Activated T-helper 2 cell treated with anti-CD3 and anti-CD28 coated beads, Interferon-gamma antibody, Interleukin-2, Interleukin-4, amounts not matched to agents 10 μg/mL and 5 μg/mL and 100 μg/mL, durations not matched to agents 14 hours and 24 hours and 36 hours (primary cell): ENCODE measurements at places on chromosomes 12 and 14. TPM values are rescaled to one million over a fixed set of nuclear protein-coding genes. Genes with fewer than 3 reads are reported as not detected.

GRCh38 chr12:76069339-76069738 lies 15.1 kb downstream of the NAP1L1 start:
- H3K4me1 ChIP-seq = peaks cover 37% of the 10 kb centered on the region
- H3K36me3 ChIP-seq = peaks cover 93% of the 10 kb centered on the region

DNA sequence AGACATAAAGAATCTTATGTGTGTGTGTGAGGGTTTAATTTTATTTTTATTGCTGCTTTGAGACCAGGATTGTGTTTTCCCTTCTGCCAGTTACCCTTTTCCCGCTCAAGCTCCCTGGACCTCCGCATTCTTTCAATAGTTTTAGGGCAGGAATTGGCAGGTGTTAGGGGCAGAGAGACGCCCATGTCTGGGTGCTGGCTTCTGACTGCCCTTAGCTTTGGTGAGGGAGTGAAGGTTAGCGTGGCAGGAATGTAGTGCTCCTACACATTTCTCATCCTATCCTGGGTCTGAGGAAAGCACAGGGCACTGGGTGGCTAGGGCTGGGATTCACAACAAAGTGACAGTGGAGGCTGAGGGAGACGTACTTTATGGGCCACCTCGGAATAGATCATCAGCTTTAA lies 428.1 kb downstream of the ZFP36L1 start:
- H3K27ac ChIP-seq = no peak overlapping the region
- DNase-seq = no peak
- H3K4me1 ChIP-seq = peaks cover 11% of the 10 kb centered on the region
- no peaks in the 10 kb centered on the region for H3K36me3 ChIP-seq
- no peaks in the 10 kb centered on the region for H3K27me3 ChIP-seq

- peaks cover 7% of the 10 kb centered on the region for H3K36me3 ChIP-seq
- peaks cover 86% of the 10 kb centered on the region for H3K4me1 ChIP-seq
- DNase-seq = peak; percentile 70
- H3K4me3 ChIP-seq = peak overlapping the region; percentile 97
These were observed 54.5 kb downstream of the VCPKMT start for GRCh38 chr14:50061664-50062437.

DNA sequence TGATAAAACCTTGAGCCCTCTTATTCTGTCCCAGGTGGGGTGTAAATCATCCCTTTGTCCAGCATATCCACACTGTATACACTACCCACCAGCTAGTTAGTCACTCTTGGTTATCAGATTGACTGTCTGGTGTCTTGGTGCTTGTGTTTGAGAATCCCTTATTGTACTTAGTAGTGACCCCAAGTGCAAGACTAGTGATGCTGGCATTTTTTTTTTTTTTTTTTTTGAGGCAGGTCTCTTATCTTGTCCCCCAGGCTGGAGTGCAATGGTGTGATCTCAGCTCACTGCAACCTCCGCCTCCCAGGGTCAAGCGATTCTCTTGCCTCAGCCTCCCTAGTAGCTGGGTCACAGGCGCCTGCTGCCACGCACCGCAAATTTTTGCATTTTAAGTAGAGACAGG lies 5.8 kb downstream of the VRK1 start:
- H3K27ac ChIP-seq = no peak overlapping the region
- no peak overlapping the region for H3K4me3 ChIP-seq
- no peaks in the 10 kb centered on the region for H3K27me3 ChIP-seq
- no peak for DNase-seq
- peaks cover 20% of the 10 kb centered on the region for H3K36me3 ChIP-seq

DNA sequence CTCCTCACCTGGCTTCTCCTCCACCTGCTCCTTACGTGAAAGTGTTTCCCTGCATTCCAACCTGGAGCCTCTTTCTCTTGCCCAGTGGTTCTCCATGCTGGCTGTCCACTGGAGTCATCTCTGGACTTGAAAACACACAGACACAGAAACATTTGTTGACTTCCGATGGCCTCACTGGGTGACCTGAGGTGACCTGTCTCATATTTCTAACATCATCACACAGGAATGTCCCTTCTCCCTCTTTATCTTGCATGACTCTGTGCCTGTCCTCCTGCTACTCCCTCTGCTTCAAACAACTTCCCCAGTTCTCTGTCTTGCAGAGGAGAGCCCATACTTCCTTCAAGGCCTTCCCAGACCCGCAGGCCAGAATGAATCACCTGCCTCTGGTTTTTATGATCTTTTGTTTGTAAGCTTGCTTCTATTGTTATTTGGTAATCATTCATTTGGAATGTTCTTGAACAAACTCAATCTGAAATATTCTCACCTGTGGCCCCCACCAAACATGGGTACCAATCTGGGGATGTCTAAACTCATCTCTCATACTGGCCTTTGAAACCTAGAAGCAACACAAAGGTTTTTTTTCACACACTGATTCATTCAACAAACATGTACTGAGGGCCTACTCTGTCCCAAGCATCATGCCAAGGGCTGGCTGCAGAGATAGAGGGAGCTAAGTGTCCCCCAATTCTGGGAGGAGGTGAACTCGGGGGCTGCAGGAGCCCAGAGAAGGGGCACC lies 9.7 kb upstream of the RIN3 start:
- DNase-seq = no peak
- H3K27me3 ChIP-seq = peaks cover 34% of the 10 kb centered on the region
- no peak overlapping the region for H3K4me3 ChIP-seq
- no peaks in the 10 kb centered on the region for H3K36me3 ChIP-seq
- no peak overlapping the region for H3K27ac ChIP-seq

DNA sequence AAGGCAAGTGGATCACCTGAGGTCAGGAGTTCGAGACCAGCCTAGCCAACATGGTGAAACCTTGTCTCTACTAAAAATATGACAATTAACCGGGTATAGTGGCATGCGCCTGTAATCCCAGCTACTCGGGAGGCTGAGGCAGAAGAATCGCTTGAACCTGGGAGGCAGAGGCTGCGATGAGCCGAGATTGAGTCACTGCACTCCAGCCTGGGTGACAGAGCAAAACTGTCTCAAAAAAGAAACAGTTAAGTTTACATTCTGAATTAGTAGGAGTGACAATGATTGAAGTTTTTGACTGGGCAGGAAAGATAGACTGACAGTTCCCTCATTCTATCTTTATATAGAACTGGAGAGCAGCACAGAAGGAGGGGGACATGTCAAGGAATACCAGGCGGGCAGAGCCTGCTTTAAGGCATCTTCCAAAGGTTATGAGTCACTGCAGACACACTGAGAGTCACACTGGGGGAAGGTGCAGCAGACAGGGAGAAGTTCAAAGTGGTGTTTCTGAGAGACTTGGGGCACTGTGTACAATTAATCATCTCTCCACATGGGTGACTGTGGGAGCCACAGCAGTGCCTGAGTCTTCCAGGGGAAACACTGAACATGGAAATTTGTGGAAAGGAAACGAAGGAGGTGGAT lies 42.8 kb upstream of the RNASE3 start:
- no peaks in the 10 kb centered on the region for H3K36me3 ChIP-seq
- H3K4me1 ChIP-seq = no peaks in the 10 kb centered on the region
- no peak overlapping the region for H3K27ac ChIP-seq
- H3K27me3 ChIP-seq = peaks cover 15% of the 10 kb centered on the region

- DNase-seq = no peak
- no peaks in the 10 kb centered on the region for H3K27me3 ChIP-seq
- H3K36me3 ChIP-seq = peaks cover 5% of the 10 kb centered on the region
- H3K4me1 ChIP-seq = peaks cover 10% of the 10 kb centered on the region
- H3K4me3 ChIP-seq = no peak overlapping the region
- no peak overlapping the region for H3K27ac ChIP-seq
These were observed 19.0 kb downstream of the ATXN2 start for GRCh38 chr12:111580119-111580425.

AQP6 gene
- total RNA-seq = not detected in 2 replicates

- no peaks in the 10 kb centered on the region for H3K4me1 ChIP-seq
- no peaks in the 10 kb centered on the region for H3K27me3 ChIP-seq
- no peak overlapping the region for H3K27ac ChIP-seq
- H3K4me3 ChIP-seq = no peak overlapping the region
These were observed 65.7 kb downstream of the MVK start for GRCh38 chr12:109639151-109639872.

GRCh38 chr12:40768125-40768864 lies 76.1 kb downstream of the CNTN1 start:
- no peaks in the 10 kb centered on the region for H3K36me3 ChIP-seq
- H3K27me3 ChIP-seq = no peaks in the 10 kb centered on the region
- no peak overlapping the region for H3K27ac ChIP-seq
- DNase-seq = no peak

- H3K4me1 ChIP-seq = peaks cover 13% of the 10 kb centered on the region
- H3K36me3 ChIP-seq = peaks cover 63% of the 10 kb centered on the region
- no peak overlapping the region for H3K4me3 ChIP-seq
- H3K27me3 ChIP-seq = no peaks in the 10 kb centered on the region
- no peak for DNase-seq
- H3K27ac ChIP-seq = no peak overlapping the region
These were observed 91.8 kb downstream of the PLXNC1 start for GRCh38 chr12:94240171-94240570.

DNA sequence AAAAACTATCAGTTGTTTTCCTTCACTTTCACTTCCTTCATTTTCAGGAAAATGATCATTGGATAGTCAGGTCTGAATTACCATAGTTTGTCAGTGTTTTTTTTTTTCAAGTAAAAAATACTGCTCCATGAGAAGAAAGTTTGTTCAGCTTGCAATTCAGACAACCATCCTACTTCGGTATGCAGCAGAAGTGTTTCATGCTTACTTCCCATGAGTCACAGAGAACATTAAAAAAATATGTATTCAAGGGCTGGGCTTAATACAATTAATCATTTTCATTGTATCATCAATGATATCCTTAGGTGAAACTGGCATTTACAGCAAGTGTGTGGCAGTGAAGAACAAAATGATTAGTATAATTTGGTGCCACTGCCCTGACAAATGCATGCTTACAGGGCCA lies 21.6 kb downstream of the PYM1 start:
- H3K4me1 ChIP-seq = no peaks in the 10 kb centered on the region
- no peak overlapping the region for H3K4me3 ChIP-seq
- H3K27ac ChIP-seq = no peak overlapping the region
- no peak for DNase-seq
- no peaks in the 10 kb centered on the region for H3K27me3 ChIP-seq

- DNase-seq = peak; percentile 33
- H3K4me3 ChIP-seq = no peak overlapping the region
These were observed 4.1 kb upstream of the SERPINA1 start for GRCh38 chr14:94392510-94392935.

DNA sequence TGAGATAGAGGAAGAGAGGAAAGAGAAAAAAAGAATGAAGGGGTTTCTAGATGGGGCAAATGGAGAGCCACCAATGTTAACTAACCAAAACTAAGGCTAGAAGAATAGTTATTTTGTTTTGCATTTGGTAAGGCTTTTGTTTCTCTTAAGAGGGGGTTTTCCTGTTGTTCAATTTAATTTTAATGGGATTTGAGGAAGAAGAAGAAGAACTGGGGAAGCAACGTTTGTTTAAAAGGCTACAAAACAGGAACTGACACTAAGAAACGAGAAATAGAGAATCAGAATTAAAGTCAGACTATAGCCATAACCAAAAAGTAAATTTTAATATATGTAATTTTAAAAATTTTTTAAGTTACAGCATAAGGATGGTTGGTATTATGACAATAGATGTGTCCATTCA lies 13.7 kb downstream of the TXNDC16 start:
- H3K4me1 ChIP-seq = peaks cover 6% of the 10 kb centered on the region
- DNase-seq = no peak
- H3K36me3 ChIP-seq = peaks cover 36% of the 10 kb centered on the region
- H3K27me3 ChIP-seq = no peaks in the 10 kb centered on the region

SLC25A47 gene
- total RNA-seq = not detected in 2 replicates

- no peaks in the 10 kb centered on the region for H3K36me3 ChIP-seq
- H3K27ac ChIP-seq = no peak overlapping the region
- H3K4me1 ChIP-seq = peaks cover 23% of the 10 kb centered on the region
- no peak overlapping the region for H3K4me3 ChIP-seq
- H3K27me3 ChIP-seq = peaks cover 16% of the 10 kb centered on the region
- DNase-seq = no peak
These were observed 12.4 kb downstream of the PAPLN start for GRCh38 chr14:73249564-73250316.

CCDC175 gene
- not detected in 2 replicates for total RNA-seq

DNA sequence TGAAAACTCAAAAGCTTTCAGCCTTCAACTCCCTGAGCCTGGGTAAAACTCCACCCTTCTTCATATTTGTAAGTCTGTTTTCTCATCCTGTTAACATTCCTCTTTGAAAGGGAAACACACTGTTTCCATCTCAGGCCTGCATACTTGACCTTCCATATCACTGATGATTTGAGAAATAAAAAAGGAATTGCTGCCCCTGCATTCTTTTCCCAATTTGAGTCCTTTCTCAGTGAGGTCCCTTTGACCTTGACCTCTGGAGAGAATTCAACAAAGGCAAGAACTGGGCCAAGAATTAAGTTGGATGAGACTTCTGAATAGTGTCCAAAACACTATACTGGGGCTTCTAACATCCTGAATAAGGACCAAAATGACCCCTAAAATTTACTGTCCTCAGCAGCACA lies 108.0 kb downstream of the AEBP2 start:
- H3K36me3 ChIP-seq = no peaks in the 10 kb centered on the region
- H3K4me3 ChIP-seq = no peak overlapping the region
- peaks cover 6% of the 10 kb centered on the region for H3K4me1 ChIP-seq
- H3K27ac ChIP-seq = no peak overlapping the region

PROX2 gene
- total RNA-seq = 0.05 and 0.34 TPM in 2 replicates

GRCh38 chr12:121775501-121775900 lies 18.0 kb downstream of the RHOF start:
- peaks cover 9% of the 10 kb centered on the region for H3K4me1 ChIP-seq
- H3K27me3 ChIP-seq = no peaks in the 10 kb centered on the region
- H3K27ac ChIP-seq = no peak overlapping the region
- peaks cover 17% of the 10 kb centered on the region for H3K36me3 ChIP-seq
- no peak overlapping the region for H3K4me3 ChIP-seq

DNA sequence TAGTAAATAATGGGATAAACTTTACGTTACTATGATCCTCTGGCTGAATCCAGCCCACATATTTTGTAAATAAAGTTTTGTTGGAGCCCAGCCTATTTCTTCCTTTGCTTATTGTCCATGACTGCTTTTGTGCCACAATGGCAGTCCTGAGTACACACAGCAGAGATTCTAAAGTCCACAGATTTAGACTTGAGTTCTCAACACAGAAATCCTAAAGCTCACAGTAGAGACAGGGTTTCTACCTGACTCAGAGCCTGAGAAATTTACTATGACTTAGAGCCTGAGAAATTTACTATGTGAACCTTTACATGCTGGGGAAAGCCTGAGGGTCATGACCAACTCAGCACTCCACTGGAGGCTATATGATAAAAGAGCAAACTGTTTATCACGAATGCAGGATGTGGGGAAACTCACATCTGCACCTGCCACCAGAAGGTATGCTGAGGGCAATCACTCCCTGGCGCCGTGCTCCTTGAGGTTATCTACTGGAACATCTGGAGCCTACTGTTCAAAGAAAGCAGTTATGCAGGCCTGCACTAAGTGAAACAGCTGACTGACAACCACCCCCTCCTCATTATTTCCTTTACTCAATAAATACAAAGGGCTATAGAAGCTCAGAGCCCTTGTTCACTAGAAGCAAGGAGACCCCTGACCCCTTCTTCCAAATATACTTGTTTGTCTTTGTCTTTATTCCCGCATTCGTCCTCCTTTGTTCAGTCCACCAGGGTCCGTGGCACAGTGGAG lies 52.6 kb upstream of the BICD1 start:
- peaks cover 2% of the 10 kb centered on the region for H3K36me3 ChIP-seq
- no peak for DNase-seq
- no peak overlapping the region for H3K4me3 ChIP-seq
- H3K27me3 ChIP-seq = no peaks in the 10 kb centered on the region
- H3K4me1 ChIP-seq = peaks cover under 1% of the 10 kb centered on the region

GRCh38 chr12:27303139-27304111 lies 29.2 kb upstream of the BMAL2 start:
- H3K4me1 ChIP-seq = peaks cover 8% of the 10 kb centered on the region
- H3K27ac ChIP-seq = no peak overlapping the region
- H3K36me3 ChIP-seq = peaks cover 34% of the 10 kb centered on the region
- H3K27me3 ChIP-seq = no peaks in the 10 kb centered on the region
- no peak overlapping the region for H3K4me3 ChIP-seq
